ENCODE measurements at places on chromosomes 7 and 10. TPM values are rescaled to one million over a fixed set of nuclear protein-coding genes. Genes with fewer than 3 reads are reported as not detected.

DNA sequence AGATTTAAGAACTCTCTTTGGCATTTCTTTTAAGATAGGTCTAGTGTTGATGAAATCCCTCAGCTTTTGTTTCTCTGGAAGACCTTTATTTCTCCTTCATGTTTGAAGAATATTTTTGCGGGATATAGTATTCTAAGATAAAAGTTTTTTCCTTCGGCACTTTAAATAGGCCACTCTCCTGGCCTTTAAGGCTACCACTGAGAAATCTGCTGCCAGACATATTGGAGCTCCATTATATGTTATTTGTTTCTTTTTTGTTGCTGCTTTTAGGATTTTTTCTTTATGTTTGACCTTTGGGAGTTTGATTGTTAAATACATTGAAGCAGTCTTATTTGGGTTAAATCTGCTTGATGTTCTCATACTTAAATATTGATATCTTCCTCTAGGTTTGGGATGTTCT lies 22.6 kb downstream of the GALNT11 start:
- no peak for DNase-seq

The TUBGCP2 gene
- 32.6 TPM for polyA plus RNA-seq

GRCh38 chr10:110857265-110858171 lies 14.2 kb upstream of the PDCD4 start:
- no peak for DNase-seq

- no peak for DNase-seq
These were observed 10.7 kb downstream of the GOT1 start for GRCh38 chr10:99419688-99420087.

GRCh38 chr10:27319752-27320431 lies 79.3 kb upstream of the ACBD5 start:
- DNase-seq, result no peak

The XPNPEP1 gene
- polyA plus RNA-seq, result 15.7 TPM

DNA sequence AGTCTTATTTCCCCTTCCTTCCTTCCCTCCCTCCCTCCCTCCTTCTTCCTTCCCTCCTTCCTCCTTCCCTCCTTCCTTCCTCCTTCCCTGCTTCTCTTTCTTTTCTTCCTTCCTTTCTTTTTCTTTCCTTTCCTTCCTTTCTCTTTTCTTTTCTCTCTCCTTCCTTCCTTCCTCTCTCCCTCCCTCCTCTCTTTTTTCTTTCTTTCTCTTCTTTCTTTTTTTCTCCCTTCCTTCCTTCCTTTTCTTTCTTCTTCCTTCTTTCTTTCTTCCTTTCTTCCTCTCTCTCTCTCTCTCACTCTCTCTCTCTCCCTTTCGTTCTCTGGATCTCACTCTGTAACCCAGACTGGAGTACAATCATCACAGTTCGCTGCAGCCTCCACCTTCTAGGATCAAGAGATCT lies 6.2 kb downstream of the TMEM130 start:
- no peak for DNase-seq

DNA sequence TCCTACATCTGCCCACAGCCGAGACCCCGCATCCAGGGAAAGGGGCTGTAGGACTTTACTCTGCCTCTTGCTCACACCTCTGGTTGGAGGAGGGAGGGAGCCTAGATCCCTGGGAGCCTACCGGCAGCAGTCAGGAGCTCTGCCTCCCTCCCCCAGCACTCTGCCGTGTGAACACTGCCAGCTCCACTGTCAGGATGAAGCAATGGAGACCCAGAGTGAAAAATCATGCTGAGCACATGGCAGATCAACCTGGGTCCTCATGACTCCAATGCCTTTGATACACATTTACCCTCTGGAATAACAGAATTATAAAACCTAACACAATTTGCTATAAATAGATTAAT lies 477.7 kb downstream of the TNS3 start:
- no peak for DNase-seq

The PAPOLB gene
- not detected for polyA plus RNA-seq

DNA sequence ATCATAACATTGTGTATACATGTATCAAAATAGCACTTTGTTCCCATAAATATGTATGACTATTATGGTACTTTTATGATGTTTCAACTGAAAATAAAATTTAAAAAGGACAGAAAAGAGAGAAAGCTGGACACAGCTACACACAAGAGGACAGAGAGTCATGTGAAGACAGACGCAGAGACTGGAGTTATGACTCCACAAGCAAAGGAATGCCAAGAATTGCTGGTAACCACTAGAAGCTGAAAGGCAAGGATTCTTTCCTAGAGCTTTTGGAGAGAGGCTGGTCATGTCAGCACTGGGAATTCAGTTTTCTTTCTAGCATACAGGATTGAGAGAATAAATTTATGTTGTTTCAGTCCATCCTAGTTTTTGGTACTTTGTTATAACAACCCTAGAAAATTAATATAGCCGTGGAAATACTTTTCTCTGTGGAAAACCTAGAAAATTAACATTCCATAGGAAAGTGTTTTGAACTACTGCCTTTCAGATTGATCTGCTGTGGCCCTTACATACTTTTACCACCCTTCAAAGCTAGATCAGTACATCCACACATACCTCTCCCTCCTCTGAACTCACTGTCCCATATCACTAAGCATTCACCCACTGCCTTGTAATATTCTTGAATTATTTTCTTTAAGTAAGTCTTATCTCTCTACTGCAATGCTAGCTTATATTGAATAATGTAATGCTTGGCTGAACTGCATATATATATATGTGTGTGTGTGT lies 575.3 kb downstream of the IPMK start:
- DNase-seq, result no peak

- DNase-seq, result no peak
These were observed 322.8 kb upstream of the ANKRD30A start for GRCh38 chr10:36802490-36803153.

DNA sequence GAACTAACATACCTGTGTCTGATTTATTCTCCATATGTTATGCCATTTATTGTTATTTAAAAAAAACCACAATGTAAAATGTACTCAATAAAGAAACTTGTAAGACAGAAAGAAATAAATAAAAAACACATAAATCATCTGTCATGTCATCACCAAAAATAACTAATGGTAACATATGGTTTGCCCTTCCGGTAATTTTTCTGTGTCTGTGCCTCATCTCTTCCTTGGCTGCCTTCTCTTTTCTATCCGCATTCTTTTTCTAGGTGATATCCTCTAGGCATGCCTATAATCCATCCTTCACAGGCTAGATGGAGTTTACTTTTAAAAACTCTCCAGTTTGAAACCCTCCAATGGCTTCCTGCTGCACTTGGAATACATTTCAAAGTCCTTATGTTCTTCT lies 304.0 kb upstream of the ETV1 start:
- DNase-seq, result no peak

GRCh38 chr10:132685101-132685891 lies 100.7 kb downstream of the NKX6-2 start:
- DNase-seq, result no peak

DNA sequence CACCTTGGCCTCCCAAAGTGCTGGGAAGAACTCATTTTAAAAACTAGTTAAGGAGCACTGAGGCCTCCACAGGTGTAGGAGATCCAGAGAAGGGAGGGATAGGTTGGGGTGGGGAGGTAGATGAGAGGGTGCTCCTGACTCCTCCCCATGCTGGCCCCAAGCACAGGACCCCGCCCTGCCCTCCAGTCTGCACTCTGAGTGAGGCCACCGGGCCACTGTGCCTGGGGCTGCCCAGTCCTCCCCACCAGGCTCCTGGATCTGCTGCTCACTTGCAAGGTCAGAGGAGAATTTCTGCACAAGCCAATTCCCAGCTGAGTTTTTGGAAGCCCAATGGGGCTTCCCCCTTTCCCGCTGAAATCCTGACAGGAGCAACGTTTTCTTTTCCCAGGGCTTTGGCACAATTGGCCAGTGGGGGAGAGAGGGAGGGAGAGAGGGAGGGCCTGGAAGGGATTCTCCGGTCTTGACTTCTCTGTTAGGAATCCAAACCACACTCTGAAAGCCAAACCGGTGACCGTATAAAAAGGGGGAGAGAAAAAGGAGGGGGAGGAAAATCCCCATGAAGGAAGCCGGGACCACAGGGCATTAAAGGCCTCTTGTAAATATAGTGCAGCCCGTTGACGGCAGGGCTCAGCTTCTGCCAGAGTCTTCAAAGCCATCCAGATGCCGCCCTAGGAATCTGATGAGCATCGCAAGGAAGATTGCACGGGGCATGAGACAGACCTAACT lies 116.2 kb downstream of the SH3PXD2A start:
- no peak for DNase-seq

- DNase-seq, result no peak
These were observed 12.9 kb upstream of the BMS1 start for GRCh38 chr10:42769673-42770072.

The EIF5AL1 gene
- 0.06 TPM for polyA plus RNA-seq

DNA sequence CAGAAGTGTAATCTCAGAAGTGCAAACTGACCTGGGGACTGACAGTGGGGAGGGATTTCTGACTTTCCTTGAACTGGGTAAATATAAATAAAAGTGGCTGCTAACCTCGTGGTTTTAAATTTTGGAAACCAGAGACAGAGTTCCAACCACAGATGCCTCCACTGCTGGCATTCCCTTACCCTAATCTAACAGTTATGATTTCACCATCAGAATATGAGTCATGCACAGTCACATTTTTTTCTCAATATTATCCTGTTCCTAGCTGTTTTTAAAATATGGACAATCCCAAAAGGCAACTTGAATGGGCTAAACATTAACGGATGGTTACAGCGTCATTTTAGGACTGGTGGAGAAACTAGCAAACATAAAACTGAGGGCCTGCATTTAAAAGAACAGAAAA lies 264.3 kb upstream of the INHBA start:
- DNase-seq, result no peak

DNA sequence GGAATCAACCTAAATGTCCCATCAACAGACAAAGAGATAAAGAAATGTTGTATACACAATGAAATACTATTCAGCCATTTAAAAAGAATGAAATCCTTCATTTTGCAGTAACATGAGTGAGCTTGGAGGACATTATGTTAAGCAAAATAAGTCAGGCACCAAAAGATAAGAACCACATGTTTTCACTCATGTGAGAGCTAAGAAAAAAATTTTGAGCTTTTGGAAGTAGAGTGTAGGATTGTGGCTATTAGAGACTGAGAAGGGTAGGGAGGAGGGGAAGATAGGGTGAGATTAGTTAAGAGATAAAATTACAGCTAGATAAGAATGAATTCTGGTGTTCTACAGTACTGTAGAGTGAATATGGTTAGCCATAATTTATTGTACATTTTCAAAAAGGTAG lies 8.3 kb upstream of the YAE1 start:
- no peak for DNase-seq

DNA sequence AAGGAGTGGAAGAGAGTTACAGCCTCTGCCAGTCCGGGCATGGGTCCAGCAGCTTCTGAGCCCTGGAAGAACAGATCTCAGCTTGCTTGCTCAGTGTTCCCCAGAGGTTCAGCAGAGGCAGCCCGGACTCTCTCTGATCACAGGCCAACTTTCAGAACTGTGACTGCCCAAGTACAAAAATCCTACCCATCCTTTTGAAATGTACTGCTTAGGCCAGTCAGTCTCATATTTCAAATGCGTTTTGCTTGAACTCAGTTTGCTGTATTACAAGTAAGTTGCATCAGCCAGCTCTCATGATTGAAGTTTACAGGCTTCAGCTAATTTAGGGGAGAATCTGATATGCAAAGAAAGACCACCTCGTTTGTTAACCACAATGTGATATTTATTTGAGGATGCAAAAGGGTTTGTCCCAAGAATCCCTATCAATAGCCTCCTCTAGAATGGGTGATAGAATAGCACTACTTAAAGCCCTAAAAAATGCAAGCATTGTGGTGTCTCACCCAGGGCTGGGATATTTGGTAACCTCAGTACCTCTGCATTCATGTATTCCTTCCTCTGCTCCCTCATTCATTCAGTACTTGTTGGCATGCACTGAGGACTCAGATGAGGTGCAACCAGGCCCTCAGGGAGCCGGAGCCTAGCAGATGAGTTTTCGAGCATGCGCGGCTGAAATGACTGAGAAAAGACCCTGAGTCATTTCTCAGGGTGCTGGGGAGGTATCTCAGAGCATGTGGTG lies 7.0 kb downstream of the AIMP2 start:
- no peak for DNase-seq

GRCh38 chr7:23114896-23115295 lies 9.3 kb downstream of the KLHL7 start:
- DNase-seq, result no peak

- no peak for DNase-seq
These were observed 67.4 kb upstream of the ELN start for GRCh38 chr7:73960548-73960947.

The OR9A2 gene
- polyA plus RNA-seq, result not detected

GRCh38 chr7:30815388-30815854 lies 44.2 kb downstream of the MINDY4 start:
- no peak for DNase-seq

- DNase-seq, result no peak
These were observed 106.5 kb downstream of the MICALL2 start for GRCh38 chr7:1352656-1353271.

The SPDYE5 gene
- 0.37 TPM for polyA plus RNA-seq

GRCh38 chr7:123090456-123090855 lies 95.0 kb upstream of the TAS2R16 start:
- DNase-seq, result no peak

The TMEM196 gene
- not detected for polyA plus RNA-seq

DNA sequence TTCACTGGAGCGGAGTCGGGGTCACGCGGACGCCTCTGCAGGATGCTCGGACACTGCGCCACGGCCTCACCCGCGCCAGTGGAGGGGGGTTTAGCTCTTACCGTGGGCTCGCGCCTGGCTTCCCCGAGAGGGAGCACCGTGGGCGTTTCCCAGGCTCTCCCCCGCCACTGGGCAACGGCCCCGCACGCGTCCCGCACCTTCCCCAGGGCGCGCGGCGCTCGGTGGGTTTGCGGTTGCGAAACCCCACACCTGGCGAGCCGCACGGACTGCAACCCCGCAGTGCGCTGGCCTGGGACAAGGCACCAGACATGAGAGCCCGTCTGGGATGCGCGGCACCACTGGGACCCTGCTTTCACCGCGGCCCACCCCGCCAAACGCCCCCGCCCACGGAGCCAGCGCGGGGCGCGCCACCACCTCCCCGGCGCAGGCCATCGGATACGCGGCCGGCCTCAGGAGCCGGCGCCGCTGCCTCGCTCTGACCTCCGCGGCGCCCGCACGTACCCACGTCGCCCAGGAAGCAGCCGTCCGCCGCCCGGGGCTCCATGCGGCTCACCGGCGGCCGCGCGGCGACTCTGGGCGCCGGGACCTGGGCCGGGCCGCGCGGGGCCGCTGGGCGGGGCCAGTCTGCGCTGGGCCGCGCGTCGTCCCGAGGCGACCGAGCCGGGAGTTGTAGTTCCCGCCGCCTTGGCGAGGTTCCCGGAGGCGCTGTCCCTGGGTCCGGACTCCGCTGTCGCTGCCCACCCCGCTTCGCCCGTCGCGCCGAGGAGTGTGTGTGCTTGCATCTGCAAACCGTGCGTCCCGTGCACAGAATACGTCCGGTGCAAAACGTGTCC lies at the start of gene ASB13:
Gene ASB13, minus strand, starts transcription at position 588 of the 833 bp plus-strand sequence. Its CDS starts 44 bp downstream, at position 544.
- peak; percentile 23 for DNase-seq

- DNase-seq, result no peak
These were observed at the start of gene KAZALD1 for GRCh38 chr10:101061624-101062231. Gene KAZALD1, plus strand, starts transcription at chr10:101061989. Its CDS starts 604 bp downstream, at chr10:101062593.

GRCh38 chr10:69345890-69346474 lies 67.7 kb downstream of the HK1 start:
- DNase-seq, result no peak

DNA sequence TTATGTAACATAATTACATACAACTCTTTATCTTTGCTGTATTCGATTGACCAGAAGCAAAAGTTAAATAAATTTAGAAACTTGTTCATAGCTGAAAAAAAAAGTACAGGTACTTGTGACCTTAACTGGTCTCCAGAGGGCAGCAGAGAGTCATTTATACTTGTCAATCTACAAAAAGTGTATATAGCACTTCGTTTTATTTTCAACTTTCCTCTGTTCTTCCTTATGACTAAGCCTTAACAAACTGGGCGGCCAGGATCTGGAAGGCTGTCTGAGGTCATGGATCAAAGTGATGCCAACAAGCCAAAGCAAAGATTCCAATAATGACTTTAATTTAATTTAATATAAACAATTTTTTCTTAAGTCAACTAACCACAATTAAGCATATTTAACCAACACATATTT lies 29.8 kb downstream of the C10orf67 start:
- peak; percentile 44 for DNase-seq

All from naive thymus-derived CD4-positive, alpha-beta T cell (primary cell).